ENCODE measurements at places on chromosomes 1 and 21. TPM values are rescaled to one million over a fixed set of nuclear protein-coding genes. Genes with fewer than 3 reads are reported as not detected.

DNA sequence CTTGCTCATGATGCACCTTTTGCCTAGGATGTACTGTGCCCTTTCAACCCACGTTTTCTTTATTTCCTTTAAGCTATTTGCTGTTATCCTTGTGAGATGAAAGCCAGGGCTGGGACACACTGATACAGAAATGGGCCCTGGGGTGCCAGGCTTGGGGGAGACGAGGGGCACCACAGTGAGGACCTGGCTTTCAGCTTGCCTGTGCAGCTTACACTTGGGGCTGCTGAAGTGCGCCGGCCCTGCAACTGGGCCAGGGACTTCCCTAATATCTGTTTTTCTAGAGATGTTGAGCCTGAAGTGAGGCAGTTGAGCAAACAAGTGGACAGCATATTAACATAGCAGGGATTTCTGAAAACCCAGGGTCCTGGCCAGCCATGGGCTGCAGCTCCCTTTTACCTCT lies 42.5 kb upstream of the SLC19A1 start:
- DNase-seq: no peak

GRCh38 chr21:41593760-41594138 lies 85.8 kb upstream of the TMPRSS2 start:
- DNase-seq: no peak

GRCh38 chr1:160161965-160162705 lies 10.7 kb downstream of the ATP1A4 start:
- DNase-seq: no peak

- DNase-seq: no peak
Measured at GRCh38 chr1:206784471-206784903, 12.2 kb upstream of the IL10 start.

PADI3 gene
- total RNA-seq: 0.39 TPM

FALEC gene
- not detected for total RNA-seq
